CMK (cell line): ENCODE measurements at places on chromosomes 4 and X.

DNA sequence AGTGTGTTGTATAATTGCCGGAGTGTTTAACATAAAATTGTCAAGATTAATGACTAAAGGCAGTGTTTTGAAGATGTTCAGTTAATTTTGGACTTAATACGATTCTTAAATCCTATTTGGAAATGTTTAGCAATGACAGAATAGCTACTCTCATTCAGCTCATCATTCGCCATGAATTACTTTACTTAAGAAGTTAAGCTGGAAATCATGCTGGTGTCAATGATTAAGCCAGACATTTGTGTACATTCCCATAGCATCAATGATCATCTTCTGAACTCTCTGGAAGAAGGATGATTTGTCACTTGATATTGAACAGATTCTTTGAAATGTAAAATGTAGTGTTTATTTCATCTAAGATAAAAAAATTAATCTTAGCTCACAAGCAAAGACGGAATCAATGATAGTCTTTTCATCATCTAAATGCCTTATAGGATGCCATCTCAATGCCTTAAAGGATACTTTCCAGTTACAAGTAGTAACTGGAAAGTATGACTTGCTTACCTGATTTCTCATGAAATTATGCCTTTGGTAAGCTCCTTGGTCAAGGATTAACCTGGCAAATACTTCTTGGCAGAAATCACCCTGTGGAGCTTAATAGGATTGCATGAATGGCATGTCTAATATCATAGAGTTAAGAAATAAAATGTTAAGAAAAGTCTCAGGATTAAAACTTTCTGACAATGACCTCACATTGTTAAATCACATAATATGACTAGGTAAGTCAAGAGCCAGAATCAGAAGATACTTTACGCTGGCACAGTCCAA lies 515.5 kb upstream of the AGA start:
- DNase-seq: no peak

DNA sequence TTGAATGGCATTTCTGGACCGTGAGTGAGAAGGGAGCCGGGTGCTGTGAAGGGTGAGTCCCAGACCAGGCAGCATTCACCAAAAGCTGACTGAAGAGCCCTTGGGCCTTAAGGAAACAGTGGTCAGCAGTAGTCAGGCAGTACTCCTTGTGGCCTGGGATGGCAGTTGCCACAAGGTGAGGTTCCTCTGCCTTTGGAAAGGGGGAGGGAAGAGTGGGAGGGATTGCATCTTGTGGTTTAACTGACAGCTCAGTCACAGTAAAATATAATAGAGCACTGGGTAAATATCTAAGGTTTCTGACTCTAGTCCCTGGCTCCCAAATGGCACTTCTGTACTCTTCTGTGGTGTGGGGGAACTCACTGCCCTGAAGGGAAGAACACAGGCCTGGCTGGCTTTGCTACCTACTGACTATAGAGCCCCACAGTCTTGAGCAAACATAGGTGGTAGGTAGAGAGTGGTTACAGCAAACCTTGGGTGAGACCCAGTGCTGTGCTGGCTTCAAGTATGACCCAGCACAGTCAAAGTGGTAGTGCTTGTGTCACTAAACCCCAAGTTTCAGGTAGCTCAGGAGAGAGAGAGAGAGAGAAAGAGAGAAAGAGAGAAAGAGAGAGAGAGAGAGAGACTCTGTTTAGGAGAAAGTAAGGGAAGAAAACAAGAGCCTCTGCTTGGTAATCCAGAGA lies 154.2 kb downstream of the TEX11 start:
- DNase-seq: no peak

GRCh38 chrX:123803331-123803983 lies 56.4 kb upstream of the XIAP start:
- DNase-seq: peak; percentile 89

- no peak for DNase-seq
These were observed 28.3 kb downstream of the AREG start for GRCh38 chr4:74473155-74473811.

- DNase-seq: no peak
These were observed 202.4 kb downstream of the ADAMTS3 start for GRCh38 chr4:72366601-72367000.

DNA sequence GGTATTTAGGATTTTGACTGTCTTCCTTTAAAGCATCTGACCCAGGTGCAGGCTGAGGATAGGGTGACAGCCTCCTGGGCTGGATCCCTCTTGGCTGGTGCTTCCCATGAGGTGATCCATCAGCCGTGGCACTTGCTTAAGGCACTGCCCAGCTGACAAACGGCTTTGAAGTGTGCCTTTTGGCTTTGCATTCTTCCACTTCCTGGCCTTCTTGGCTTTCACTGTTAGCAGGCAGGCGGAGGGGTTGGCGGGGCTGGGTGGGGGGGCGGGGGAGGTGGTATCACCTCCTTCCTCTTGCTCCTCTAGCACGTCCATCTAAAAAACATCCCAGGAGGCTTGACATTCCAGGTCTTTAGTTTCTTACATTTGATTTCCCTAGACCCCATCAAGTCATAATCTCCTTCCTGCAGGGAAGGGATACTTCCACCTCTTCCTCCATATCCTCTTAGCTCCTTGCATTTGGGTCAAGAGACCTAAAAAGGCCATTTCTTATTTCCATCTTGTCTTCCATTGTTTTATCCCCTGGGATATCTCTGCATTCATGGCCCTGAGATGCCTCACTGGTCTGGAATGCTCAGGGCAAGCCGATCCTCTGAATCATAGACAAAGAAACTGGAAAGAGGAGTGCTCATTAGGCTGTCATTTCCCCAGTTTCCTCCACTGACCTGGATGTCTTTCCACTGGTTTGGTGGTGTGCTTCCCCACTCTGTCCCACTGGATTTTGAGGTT lies 11.3 kb upstream of the APLN start:
- no peak for DNase-seq

DNA sequence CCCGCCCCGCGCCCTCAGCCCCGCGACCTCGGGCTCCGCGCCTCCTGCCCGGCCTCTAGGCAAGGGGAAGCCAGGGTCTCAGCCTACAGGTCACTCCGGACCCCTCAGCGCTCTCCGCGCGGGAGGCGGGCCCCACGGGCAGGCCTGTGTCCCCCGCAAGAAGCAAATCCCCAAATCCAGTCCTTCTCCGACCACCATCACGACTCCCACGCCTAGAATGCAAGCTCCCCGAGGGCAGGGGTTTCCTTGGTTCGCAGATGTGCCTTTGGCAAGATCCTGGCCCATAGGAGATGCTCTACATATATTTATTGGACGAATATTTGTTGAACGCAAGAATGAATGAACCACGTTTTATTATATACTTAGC lies 260 bp upstream of the CCDC149 start:
- no peak for DNase-seq

DNA sequence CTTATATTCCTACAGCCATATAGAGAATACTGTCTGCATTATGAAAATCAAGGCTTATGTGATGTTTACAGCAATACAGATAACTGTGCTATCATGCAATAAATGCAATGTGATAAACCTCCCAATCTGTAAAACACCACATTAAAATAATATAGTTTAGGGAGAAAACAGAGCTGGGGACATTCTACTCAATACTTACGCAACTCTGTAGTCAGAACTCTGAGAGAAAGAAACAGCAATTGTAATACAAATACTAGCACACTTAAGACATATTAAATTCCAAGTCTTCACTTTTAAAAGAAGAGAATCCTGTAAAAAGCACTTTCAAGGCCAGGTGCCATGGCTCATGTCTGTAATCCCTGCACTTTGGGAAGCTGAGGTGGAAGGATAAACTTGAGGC lies 61.4 kb downstream of the ANKRD17 start:
- no peak for DNase-seq
